Astrocyte of the cerebellum (primary cell): ENCODE measurements at places on chromosomes 4 and X.

GRCh38 chr4:38677441-38677840 is 13.4 kb downstream of the KLF3 start:
- DNase-seq, result no peak

GRCh38 chrX:149860445-149860844 is 20.5 kb upstream of the MAGEA8 start:
- no peak for DNase-seq

DNA sequence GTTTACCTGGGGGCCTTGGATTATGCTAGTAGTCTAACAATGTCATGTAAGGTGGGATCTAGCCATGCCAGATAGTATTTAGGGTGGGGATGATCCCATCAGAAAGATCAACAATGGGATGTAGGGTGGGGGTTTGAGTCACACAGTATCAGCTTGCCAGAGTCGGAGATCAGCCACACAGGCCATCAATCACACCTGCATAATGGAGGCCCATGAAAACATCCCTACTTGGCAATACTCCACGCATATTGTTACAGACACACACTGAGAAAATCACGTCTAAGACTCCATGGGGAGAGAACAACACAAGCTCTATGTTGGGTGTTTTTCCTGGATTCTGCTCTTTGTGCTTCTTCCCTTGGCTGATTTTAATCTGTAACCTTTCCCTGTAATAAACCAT is 49.5 kb upstream of the SLC25A4 start:
- no peak for DNase-seq

DNA sequence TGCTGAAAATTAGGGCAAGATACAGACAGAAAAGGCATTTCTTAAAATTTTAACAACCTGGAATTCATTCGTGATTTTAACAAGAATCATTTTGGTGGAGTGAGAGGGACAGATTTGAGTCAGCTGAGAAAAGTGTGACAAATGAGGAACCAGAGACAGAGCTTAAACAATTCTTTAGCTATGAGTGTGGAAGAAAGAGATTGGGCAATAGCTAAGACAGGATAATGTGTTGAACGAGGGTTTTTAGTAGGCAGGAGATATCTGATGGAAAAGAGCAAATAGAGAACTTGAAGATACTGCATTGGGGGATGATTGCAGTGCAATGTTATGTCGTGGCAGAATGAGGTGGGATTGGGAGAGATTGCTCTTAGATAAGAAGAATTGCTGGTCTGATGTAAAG is 164.2 kb upstream of the SPRY1 start:
- no peak for DNase-seq

GRCh38 chr4:13162886-13163285 is 321.3 kb downstream of the RAB28 start:
- peak; percentile 66 for DNase-seq
